ENCODE measurements at places on chromosomes 2 and 18.
A peak's percentile ranks its signal among the peaks of the same experiment; 100 is the strongest.

DNA sequence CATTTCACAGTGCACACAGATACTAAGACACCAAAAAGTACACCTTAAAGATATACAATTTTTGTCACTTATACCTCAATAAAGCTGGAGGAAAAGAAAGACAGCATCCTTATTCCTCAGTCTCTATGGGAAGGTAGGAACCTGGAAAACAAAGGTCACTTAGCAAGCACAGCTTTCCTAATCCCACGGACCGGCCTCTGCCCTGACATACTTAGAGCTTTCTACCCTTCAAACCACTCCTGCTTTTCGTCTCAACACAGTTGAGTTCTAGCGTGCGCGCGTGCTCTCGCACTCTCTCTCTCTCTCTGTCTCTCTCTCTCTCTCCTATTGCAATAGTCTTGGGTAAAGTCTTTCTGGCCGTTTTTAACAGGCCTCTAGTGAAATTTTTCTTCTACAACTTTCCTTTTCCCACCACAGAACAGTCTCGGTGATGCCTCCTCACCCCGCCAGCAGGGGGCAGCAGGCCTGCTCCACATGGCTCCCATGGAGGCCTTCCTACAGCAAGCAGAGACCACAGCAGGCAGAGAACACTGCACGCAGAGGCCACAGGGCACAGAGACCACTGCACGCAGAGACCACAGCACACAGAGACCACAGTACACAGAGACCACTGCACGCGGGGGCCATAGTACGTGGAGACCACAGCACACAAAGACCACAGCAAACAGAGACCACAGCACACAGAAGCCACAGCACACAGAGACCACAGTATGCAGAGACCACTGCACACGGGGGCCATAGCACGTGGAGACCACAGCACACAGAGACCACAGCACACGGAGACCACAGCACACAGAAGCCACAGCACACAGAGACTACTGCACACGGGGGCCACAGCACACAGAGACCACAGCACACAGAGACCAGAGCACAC lies 106.9 kb downstream of the FBXO15 start:
- DNase-seq: no peak

GRCh38 chr2:193153576-193153975 lies 958.8 kb upstream of the TMEFF2 start:
- DNase-seq: no peak

DNA sequence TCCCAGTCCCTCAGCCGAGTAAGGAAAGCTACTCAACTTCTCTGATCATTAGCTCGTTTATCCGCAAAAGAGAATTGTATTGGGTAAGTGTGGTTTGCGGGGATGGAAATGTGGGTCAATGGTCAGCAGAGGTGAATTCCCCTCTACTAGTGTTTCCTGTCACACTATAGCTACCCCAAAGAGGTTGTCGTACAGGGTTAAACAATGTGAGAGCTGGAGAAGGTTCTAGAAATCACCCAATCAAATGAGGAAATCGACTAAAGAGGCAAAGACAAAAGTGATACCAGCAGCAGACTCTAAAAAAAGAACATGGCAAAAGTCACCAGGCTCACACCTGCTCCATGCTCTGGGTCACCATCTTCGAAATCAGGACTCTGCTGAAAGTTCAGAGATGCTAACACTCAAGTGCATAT lies 144.7 kb upstream of the ITGA4 start:
- no peak for DNase-seq

- no peak for DNase-seq
Observed at GRCh38 chr2:115650827-115651226, 1208.4 kb downstream of the DPP10 start.

DNA sequence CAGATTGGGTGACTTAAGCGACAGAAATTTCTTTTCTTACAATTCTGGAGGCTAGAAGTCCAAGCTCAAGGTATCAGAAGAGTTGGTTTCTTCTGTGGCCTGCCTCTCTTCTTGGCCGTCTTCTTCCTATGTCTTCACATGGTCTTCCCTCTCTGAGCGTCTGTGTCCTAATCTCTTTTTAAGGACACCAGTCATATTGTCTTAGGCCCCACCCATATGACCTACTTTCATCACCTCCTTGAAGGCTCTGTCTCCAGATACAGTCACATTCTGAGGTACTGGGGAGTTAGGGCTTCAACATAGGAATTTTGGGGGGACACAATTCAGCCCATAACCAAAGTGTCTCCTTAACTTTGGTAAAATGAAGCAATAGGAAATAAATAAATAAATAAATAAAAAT lies 110.9 kb upstream of the EPC2 start:
- DNase-seq: no peak

GRCh38 chr2:235613649-235614048 lies 119.8 kb downstream of the AGAP1 start:
- DNase-seq: no peak

DNA sequence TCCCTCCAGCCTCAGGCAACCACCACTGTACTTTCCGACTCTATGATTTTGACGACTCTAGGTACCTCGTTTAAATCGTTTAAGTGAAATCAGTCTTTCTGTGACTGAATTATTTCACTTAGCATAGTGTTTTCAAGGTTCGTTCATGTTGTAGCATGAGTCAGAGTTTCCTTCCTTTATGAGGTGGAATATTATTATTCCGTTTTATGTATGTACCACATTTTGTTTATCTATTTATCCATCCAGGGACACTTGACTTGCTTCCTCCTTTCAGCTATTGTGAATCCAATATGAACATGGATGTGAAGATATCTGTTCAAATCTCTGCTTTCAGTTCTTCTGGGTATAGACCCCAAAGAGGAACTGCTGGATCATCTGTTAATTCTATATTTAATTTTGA lies 19.1 kb downstream of the IL1R2 start:
- DNase-seq: no peak

- no peak for DNase-seq
Observed at GRCh38 chr2:160252278-160252887, 52.3 kb upstream of the ITGB6 start.

DNA sequence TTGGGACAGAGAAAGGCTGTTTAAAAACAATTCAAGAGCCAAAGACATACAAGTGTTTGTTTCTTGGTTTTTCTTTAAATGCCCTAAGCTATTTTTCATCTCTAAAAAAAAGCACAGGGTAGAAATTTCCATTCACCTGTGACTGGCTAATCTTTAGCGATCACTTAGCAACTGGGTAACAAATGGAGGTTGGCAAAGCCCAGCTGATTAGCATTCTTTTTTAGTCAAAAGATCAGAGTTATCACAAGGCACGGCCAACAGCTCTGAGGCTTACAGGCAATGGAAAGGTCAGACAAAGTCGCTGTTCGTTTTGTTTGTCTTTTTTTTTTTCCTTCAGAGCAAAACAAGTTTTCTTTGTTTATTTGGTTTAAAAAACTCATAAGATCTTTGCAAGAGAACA lies 29.0 kb upstream of the TTR start:
- peak; percentile 77 for DNase-seq

- no peak for DNase-seq
Observed at GRCh38 chr2:21498016-21498415, 374.2 kb downstream of the TDRD15 start.

GRCh38 chr2:74238879-74239278 lies 40.5 kb downstream of the MTHFD2 start:
- no peak for DNase-seq

DNA sequence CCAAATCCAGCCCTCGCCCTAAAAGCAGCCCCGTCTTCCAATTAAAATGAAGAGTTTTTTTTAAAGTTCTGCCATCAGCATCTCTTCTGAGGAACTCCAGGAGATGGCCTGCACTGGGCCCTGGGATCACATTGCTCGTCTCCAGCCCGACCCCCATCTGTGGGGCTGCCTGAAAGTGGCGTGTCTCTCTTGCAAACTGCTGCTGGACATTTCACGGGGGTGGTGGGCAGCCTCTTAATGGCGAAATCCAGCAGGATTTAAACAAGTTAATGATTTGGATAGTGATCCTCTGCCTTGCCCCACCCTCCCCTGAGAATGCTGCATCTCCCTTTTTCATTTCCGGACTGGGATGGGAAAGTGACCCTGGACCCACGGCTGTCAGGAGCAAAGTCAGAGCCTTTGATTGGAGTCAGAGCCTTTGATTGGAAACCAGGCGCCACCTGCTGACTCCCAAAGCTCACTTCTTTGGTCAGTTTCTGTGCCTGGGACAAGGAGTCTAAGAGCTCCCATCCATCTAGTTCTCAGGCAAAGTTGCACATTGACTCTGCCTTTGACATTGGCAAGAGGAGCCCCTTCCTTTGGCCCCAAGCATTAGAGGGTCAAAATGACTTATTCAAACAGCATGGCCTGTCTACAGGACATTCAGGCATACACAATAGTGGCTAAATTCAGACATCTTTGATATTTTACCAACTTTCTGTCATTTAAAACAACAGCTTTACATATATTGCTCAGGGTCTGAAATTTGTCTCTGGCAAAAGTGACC lies 155.2 kb downstream of the SH3BP4 start:
- no peak for DNase-seq

DNA sequence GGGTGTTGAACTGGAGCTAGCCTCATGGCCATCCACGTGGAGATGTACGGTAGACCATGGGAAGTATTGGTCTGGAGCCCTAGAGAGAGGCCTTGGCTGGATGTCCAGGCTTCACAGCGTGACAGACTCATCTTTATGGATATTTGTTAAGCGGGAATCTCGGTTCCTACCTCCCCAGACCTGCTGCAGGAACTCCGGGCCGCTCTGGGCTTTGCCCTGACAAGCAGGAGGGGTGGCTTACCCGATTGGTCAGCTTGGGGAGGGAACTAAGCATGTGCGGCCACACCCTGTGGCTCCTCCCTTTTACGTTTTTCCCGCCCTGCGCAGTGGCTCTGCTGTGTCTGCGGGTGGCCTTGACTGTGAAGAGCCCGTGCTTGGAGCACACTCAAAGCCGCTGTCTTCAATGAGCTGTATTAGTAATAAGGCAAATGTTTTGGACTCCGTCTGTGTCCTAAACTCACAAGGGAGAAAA lies 52.3 kb downstream of the PAPOLG start:
- DNase-seq: no peak

DNA sequence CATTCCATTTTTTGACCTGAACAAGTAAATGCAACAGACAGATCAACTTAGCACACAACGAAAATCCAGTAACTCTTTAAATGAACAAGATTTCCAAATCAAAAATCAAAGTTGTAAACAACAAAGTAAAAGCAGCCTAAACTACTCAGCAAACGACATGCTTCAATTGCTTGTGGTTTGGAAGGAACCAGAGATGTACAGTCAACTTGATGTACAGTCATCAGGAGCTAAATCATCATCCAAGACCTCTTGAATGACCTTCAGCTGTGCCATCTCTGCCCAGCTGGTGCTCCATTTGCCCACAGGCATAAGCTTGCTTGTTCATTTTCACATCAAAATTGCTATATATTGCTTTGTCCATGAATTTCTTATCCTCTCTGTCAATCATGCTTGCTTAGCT lies 109.8 kb downstream of the UPP2 start:
- DNase-seq: no peak

DNA sequence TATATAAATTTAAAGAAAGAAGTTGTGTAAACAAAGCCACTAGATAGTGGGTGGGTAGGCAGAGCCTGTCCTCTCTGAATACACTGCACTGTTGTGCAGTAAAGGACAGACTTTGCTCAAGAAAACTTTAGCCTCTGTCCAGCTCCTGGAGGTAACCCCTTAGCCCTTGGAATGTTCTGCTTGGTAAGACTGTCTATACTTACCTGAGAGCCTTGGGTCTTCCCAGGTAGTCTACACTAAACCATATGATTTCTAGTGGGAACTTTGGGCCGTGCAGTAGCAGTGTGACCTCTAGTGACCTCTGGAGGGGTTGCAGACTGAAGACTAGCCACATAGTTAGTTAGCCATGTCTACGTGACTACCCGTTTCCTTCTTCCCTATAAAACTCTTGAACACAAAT lies 678.3 kb upstream of the NRXN1 start:
- DNase-seq: no peak

GRCh38 chr2:152421521-152422370 lies 86.8 kb downstream of the FMNL2 start:
- peak; percentile 84 for DNase-seq

GRCh38 chr2:216888081-216888480 lies 28.2 kb upstream of the TNP1 start:
- DNase-seq: no peak

DNA sequence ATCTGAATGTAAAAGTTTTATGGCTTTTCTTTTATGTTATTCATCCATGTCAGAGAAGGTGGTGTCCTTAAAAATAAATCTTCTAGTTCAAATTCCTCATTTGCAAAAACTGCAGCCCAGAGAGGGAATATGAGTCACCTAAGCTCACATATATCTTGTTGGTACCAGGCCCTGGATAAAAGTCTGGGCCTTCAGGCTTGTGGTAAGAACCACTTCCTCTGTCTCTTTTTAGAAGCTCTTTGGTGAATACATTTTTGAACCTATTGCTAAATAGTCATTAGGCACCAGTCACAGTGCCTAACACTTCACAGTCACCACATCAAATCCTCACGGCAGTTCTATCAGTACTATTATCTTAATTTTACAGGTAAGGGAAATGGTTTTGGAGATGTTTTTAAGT lies 199.2 kb downstream of the KCNS3 start:
- peak; percentile 86 for DNase-seq

- DNase-seq: no peak
Observed at GRCh38 chr2:171310889-171311288, 122.9 kb downstream of the METTL8 start.

- DNase-seq: no peak
Observed at GRCh38 chr18:46423226-46423805, 233.7 kb downstream of the LOXHD1 start.

DNA sequence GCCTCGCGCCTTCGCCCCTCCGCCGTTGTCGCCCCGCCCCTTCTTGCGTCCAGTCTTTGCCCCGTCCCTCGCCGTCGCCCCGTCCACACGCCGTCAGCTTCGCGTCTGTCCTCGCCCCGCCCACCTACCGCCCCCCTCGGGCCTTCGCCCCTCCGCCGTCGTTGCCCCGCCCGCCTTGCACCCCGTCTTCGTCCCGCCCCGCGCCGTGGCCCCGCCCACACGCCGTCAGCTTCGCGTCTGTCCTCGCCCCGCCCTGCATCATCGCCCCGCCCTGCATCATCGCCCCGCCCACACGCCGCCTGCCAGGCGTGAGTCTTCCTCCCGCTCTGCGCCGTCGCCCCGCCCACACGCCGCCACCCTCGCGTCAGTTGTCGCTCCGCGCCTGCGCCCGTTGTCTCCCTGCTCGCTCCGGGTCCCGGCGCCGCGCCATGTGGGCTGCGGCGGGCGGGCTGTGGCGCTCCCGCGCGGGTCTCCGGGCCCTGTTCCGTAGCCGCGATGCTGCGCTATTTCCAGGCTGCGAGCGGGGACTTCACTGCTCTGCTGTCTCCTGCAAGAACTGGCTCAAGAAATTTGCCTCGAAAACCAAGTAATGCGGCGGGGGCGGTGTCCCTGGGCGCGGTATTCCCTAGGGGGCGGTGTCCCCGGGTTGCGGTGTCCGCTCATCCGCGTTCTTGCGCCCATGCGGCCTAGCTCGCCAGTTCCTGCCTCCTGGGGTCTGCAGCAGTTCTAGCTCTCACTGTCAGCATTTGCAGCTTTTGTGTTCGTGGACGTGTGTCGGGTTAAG lies at the start of gene RBFA:
Gene RBFA (plus strand): TSS at position 367 of the 784 bp plus-strand sequence. CDS start 62 bp downstream, at position 429.
- DNase-seq: peak; percentile 88

DNA sequence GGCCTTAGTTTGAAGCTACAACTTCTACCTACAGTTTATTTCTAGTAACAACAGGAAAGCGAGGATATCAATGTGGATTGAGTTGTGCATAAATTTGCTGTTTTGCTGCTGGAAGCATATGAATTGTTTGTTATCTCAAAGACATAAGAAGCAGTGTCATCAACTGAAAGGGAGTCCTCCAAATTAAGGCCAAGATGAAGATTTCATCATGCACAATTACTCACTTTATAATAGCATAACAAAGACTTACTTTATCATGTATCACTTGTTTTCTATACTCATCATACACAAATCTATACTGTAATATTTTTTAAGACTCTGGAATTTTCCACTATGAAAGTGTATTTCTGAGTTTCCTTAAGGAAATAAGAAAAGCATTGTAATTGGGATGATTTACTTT lies 136.1 kb upstream of the FANCL start:
- no peak for DNase-seq
